Glomerular endothelial cell (primary cell): ENCODE measurements at places on chromosomes 1 and 21.

GRCh38 chr21:22880573-22880972 is 1882.4 kb downstream of the NCAM2 start:
- no peak for DNase-seq

DNA sequence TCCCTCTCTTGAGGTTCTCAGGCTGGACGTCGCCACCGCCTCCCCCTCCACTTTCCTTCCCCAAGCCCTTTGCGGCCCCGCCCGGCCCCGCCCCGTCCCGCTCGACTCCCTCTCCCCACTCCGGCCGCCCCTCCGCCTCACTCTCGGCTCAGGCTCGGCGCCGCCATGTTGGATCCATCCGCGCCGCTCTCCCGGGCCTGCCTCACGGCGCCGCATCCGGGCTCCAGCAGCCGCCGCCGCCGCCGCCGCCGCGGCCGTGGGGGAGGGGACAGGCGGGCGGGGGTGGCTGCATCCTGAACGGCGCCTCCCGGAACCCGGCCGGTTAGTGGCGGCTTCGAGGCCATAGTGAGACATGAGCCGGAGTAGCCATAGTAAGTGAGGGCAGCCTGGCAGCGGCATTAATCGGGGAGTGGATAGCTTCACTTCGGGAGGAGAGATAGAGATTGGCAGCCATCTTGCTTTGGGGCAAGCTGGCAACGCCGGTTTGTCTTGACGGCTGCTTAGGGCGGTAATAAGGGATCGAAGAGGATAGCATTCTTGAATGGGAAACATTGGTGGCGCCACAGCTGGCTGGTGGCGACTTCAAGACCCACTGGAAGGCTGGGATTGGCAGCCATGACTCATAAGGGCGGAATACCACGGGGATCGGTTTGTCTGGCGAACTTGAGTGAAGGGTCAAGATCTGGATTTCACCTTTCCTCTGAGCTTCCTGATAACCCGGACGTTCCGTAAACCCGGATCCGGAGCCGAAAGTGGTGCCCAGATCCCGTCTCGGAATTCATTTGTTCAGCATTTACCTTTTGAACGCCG is at the start of gene DEDD:
TSS of gene DEDD (minus strand) at position 258 of the 810 bp plus-strand sequence. CDS start 8,205 bp downstream, outside the sequence.
- DNase-seq: peak; percentile 87

GRCh38 chr1:81349194-81349965 is 451.4 kb upstream of the ADGRL2 start:
- DNase-seq: no peak

GRCh38 chr1:235741294-235741693 is 91.7 kb upstream of the GNG4 start:
- no peak for DNase-seq

DNA sequence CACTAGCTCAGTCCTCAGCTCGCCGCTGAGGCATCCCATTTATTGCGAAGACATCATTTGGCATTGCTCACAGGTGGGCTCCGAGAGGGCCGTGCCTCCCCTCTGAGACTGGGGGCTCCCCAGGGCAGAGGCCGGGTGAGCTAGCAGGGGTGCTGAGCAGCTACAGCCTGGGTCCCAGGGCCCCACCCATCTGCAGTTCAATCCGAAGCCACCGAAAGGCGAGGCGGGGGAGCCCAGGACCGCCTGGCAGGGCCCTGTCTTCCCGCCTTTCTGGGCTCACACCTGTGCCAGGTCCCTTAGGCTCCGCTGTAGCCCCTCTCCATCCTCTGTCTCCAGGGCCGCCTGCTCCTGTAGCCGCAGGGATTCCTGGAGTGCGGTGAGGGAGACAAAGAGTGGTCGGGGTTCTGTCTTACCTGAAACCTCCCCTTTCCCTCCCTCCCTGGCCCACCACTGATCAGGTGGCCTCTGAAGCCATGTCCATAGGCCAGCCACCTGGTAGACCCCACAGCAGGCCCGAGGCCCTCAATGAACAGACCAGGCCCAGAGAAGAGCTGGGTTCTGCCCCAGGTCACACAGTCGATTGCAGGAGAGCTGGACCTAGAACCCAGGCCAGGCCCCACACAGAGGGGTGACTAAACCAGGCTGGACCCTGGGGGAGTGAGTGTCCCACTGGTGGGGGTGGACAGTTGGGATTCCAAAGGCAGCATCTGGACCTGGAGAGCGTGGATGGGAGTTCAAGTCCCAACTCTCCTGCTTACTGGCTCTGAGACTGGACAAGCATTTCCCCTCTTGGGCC is 18.1 kb upstream of the NBPF1 start:
- no peak for DNase-seq

DNA sequence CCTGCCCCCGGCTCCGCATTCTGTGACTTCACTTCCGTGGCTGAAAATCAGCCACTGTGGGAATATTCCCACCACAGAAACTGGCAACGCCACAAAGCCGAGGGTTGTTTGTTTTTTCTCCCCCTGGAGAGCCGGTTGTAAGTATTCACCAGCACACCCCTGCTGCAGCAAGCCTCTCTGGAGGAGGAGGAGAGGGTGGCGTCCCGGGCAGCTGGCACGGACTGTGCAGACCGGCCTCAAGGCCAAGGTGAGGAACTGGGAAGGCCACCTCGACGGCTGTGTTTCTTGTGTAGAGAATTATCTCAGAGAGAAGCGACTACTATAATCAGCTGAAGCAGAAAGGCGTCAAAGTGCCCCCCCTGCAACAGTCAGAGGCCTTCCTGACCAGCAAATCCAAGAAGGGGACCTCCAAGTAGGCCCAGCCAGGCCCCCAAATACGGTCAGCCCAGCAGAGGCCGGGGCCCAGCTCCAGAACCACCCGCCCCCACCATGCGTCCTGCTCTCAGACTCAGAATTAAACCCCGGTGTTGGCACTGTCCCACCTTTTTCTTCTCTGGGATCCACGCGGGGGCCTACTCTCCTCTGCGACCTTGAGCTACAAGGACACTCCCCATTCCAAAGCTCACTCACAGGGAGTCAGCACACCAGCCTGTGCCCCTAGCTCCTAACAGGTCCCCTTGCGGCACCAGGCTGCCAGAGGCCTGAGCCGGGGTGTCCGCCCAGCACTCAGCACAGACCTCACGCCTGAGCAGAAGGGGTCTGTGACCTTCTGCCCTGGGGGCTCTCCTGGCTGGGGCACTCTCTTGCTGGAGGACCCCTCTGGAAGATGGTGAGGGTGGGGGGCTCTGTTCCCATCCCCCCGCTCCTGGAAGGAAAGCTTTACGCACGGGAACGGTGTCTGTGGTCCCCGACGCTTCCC is 1.2 kb upstream of the SMIM1 start:
- DNase-seq: no peak

- DNase-seq: no peak
Measured at GRCh38 chr1:175182201-175182746, 10.3 kb downstream of the KIAA0040 start.

DNA sequence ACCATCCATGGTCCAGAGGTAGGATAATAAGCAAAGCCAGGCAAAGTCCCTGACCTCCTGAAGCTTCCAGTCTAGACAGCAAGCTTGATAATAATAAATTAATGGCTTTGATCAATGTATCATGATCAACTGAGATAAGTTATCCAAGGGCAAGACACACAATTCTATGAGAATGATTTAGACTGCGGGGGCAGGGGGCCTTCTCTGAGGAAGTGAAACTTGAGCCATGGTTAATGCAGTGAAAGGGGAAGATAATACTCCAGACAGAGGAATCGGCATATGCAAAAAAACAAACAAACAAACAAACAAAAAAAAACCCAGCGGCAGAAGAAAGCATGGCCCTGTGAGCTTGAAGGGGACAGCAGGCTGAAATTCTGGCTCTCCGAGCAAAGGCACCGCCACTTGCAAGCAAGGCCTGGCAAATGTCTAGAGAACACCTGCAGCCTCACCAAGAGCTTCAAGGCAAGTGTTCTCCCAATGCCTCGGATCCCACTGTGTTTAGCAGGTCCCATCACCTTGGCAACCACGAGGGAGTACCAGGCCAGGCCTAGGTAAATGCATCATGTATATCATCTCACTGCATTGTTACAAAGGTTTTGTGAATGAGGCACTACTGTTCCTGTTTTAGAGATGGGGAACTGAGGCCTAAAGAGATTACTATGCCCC is 24.9 kb downstream of the CSMD2 start:
- DNase-seq: no peak

- no peak for DNase-seq
Measured at GRCh38 chr1:227316456-227316855, 1.8 kb downstream of the CDC42BPA start.

- DNase-seq: no peak
Measured at GRCh38 chr1:114468710-114469468, 42.1 kb downstream of the TRIM33 start.

DNA sequence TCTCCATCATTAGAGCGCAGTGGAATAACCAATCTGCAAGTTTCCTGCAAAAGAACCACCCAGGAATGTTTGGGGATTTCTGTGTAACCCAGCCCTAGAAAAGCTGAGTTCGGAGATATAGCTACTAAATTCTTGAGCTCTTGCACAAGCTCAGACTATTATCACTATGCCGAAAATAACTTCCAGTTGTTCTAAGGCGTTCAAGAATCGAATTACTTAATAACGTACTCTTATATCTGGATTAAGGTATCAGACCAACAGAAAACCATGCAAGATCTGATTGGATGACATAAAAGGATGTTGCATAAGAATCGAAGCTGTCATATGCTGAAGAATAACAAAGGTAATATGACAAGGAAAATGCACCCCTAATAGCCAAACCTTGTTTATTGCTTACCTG is 7.5 kb upstream of the LAMC2 start:
- no peak for DNase-seq

GRCh38 chr1:39951926-39952325 is 3.0 kb upstream of the MFSD2A start:
- DNase-seq: no peak

- no peak for DNase-seq
Measured at GRCh38 chr1:64537942-64538341, 68.0 kb downstream of the CACHD1 start.

DNA sequence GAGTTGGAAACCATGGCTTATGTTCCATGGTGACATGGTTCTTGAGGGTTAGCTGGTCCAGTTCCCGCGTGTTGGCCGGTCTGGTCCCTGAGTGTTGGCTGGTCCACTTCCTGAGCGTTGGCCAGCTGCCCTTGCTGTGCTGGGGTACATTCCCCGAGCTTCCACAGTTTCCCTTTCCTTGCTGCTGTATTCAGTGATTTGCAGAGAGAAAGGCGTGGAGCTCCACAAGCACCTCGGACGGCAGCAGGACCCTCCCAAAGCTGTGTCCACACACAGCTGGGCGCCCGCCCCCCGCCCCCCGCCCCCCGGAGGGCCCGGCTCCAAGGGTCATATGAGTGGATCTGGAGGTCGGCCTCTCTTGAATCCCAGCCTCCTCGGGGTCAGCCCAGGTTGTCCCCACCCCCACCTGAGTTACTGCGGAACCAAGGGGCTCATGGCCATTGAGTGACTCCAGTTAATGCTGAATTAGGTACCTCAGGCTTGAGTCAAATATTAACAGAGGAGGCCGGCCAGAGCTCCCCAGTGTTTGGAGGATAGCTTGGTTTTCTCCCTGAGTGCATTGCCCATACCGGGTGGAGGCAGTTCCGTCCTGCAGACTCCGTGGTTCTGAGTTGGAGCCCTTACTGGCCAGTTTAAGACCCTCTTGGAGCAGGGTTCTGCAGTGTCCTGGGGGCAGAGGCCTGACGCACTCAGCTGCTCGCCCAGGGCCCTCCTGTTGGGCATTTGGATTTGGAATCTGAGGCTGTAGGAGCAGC is 18.4 kb downstream of the COL18A1 start:
- DNase-seq: no peak

DNA sequence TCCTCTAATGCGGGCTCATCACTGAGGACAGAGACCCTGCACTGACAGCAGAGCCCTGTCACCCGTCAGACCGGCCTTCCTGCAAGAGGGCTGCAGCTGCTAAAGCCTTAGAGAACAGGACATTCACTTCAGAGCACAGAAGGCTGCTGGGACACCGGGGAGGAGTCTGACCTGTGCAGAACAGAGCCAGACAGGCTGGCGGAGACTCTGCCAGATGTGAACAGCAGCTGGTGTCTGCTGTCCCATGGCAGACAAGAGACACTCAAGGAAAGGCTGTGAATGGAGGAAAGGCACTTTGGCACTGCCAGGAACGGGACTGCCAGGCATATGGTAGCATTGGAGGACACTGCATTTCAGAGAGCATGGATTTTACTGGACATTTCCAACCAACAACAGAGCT is 21.4 kb downstream of the MRAP start:
- no peak for DNase-seq
